ENCODE measurements at places on chromosomes 7 and 10. TPM values are rescaled to one million over a fixed set of nuclear protein-coding genes. Genes with fewer than 3 reads are reported as not detected.

Gene OR9A2
- not detected for total RNA-seq

Gene SPAG6
- 0.18 TPM for total RNA-seq

Gene TMEM229A
- total RNA-seq: not detected

Gene PAPOLB
- total RNA-seq: not detected

Gene FAM180A
- not detected for total RNA-seq

Gene PLAC9
- total RNA-seq: not detected

Gene PAPSS2
- 0.07 TPM for total RNA-seq

Gene CFAP70
- total RNA-seq: 0.34 TPM

Gene MOGAT3
- total RNA-seq: not detected

Gene MRLN
- total RNA-seq: 0.23 TPM
